Naive B cell (primary cell): ENCODE measurements at places on chromosomes 16 and 17.

- no peak for DNase-seq
- no peaks in the 10 kb centered on the region for H3K4me1 ChIP-seq
- no peak overlapping the region for H3K4me3 ChIP-seq
- no peak overlapping the region for H3K27ac ChIP-seq
- H3K27me3 ChIP-seq: peaks cover 20% of the 10 kb centered on the region
- H3K36me3 ChIP-seq: no peaks in the 10 kb centered on the region
These were observed 450.0 kb downstream of the PMP22 start for GRCh38 chr17:14815079-14815478.

GRCh38 chr16:1871974-1872635 is at the start of gene MEIOB:
TSS of gene MEIOB (minus strand) at chr16:1872164. CDS start at chr16:1868175, 3,989 bp downstream.
- peaks cover 8% of the 10 kb centered on the region for H3K4me1 ChIP-seq
- H3K27me3 ChIP-seq: peaks cover 19% of the 10 kb centered on the region
- H3K36me3 ChIP-seq: peaks cover 9% of the 10 kb centered on the region
- peak within 1 kb of the TSS; percentile 66 for H3K4me3 ChIP-seq
- DNase-seq: no peak

DNA sequence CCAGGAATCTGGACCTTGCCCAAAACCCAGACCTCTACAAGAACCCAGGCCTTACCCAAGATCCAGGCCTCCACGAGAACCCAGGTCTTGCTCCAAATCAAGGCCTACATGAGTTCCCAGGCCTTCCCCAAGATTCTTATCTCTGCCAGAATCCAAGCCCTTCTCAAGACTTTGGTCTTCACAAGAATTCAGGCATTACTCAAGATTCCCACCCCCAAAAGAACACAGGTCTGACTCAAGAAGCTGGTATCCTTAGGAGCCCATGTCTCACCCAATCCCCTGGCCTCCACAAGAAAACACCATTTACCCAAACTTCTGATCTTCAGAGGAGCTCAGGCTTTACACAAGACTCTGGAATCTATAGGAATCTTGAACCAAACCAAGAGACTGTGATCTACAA is 2.6 kb downstream of the SPEM3 start:
- no peaks in the 10 kb centered on the region for H3K36me3 ChIP-seq
- H3K4me1 ChIP-seq: peaks cover 11% of the 10 kb centered on the region
- no peak overlapping the region for H3K4me3 ChIP-seq
- H3K27me3 ChIP-seq: no peaks in the 10 kb centered on the region
- DNase-seq: no peak

DNA sequence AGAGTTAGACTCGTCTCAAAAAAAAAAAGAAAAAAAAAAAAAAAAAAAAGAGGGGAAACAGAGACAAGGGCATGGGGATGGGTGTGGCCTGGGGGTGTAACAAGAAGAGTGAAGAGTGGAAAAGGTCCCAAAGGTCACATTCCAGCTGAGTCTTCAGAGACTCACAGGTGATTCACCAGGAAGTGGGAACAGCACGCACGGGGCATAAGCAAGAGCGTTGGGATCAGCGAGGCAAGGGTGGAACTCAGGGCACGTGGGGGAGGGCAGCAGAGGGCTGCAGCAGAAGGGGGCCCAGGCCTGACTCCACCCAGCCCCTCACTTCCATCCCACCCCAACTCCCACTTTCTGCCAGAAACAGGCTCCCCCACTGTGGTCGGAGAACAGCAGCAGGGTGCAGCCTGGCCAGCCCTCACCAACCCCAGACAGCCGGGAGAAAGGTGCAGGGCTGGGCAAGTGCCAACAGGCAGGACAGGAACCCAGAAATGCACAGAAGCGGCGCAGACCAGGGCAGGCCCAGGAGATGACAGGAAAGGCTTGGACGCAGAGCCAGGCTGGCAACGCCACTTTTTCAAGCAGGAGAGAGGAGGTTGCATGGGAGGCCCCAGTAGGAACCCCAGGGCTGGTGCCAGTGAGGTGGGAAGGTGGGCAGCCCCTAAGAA is 3.3 kb downstream of the MEAK7 start:
- H3K4me3 ChIP-seq: no peak overlapping the region
- H3K36me3 ChIP-seq: peaks cover 8% of the 10 kb centered on the region
- peaks cover 21% of the 10 kb centered on the region for H3K4me1 ChIP-seq
- DNase-seq: no peak
- no peaks in the 10 kb centered on the region for H3K27me3 ChIP-seq

DNA sequence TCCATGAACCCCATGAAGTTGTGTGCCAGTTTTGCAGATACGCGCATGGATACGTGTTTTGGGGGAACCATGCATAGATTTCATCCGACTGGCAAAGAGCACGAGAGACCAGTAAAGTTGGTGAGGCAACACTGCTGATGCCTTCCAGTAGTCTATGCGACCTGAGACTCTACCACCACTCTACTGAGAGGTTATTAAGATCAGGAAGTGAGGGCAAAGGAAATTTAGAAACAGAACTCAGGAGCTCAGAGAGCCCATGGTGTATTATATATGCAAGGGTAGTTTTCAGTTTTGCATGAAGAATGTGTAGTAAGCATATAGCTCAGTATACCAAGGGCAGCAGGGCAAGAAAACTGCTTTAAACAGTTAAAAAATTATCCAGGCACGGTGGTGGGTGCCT is 4.2 kb downstream of the SLX4 start:
- no peak overlapping the region for H3K27ac ChIP-seq
- no peak for DNase-seq
- H3K4me1 ChIP-seq: peaks cover 35% of the 10 kb centered on the region
- H3K27me3 ChIP-seq: no peaks in the 10 kb centered on the region

GRCh38 chr16:55615071-55615470 is 40.7 kb upstream of the SLC6A2 start:
- H3K36me3 ChIP-seq: peaks cover 4% of the 10 kb centered on the region
- H3K27me3 ChIP-seq: peaks cover 8% of the 10 kb centered on the region
- H3K4me3 ChIP-seq: no peak overlapping the region
- H3K27ac ChIP-seq: no peak overlapping the region
- no peaks in the 10 kb centered on the region for H3K4me1 ChIP-seq

GRCh38 chr17:68457168-68457538 is at the start of gene WIPI1:
TSS of gene WIPI1 (minus strand) at chr17:68457496. CDS start at chr17:68457421, 75 bp downstream.
- peak within 1 kb of the TSS; percentile 98 for H3K27ac ChIP-seq
- H3K4me3 ChIP-seq: peak within 1 kb of the TSS; percentile 97
- no peaks in the 10 kb centered on the region for H3K36me3 ChIP-seq
- no peak for DNase-seq
- no peaks in the 10 kb centered on the region for H3K27me3 ChIP-seq

DNA sequence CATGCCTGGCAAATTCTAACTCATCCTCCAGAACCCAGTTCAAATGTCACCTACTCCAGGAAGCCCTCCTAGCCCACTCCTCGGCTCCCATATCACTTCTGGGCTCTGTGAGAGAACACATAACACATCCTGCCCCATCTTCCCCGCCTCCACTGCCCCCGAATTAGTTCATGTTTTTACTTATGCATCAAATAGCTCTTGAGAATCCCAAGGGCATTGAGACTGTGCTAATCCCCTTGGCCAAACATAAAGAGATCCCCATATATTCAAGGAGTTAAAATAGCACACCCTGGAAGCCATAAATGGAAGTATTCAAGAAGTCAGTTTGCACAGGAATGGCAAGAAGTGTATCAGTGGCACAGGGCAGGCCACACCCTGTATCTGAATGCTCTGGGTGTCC is 2.0 kb upstream of the CREBBP start:
- H3K4me1 ChIP-seq: peaks cover 25% of the 10 kb centered on the region
- H3K27ac ChIP-seq: peak overlapping the region; percentile 90
- no peaks in the 10 kb centered on the region for H3K36me3 ChIP-seq
- no peak for DNase-seq
- H3K4me3 ChIP-seq: peak overlapping the region; percentile 82

GRCh38 chr17:73308017-73308823 is 3.6 kb downstream of the CDC42EP4 start:
- no peak overlapping the region for H3K27ac ChIP-seq
- no peaks in the 10 kb centered on the region for H3K36me3 ChIP-seq
- H3K4me1 ChIP-seq: peaks cover 17% of the 10 kb centered on the region
- peaks cover 4% of the 10 kb centered on the region for H3K27me3 ChIP-seq
- no peak for DNase-seq

DNA sequence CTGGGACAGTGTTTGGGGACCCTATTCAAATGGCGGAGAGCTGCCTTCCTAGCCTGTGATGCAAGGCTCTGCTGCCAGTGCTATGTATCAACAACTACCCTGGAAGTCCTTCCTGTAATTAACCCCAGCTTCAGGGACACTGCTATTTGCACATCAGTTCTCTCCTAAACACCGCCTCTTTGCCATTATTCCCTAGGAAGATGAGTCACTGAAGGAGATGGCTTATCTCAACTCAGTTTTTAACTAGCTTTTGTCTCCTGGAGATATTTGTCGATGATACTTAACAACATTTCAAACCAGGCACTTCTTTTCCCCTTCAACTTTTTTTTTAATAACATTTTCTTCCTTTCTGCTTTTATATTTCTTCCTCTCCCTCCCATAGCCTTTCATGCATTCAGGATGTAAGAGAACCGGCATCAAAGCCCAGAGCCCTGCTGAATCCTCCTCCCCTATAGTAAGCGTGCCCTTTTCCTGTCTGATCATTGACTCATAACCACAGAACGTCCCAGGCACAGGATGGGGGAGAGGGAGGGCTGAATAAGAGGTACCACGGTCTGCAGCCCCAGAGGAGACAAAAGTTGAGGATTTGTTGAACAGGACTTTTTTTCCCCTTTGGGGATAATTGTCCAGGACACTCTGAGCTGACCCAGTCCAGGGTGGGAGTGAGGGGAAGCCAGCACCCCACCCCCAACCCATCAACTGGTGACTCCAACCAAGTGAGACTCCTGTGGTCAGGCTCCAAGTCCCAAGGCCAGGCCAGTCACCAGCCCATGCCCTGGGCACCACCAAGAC is 387.8 kb upstream of the SALL1 start:
- H3K27ac ChIP-seq: no peak overlapping the region
- H3K27me3 ChIP-seq: no peaks in the 10 kb centered on the region
- H3K4me1 ChIP-seq: no peaks in the 10 kb centered on the region
- H3K36me3 ChIP-seq: no peaks in the 10 kb centered on the region
- no peak for DNase-seq
- no peak overlapping the region for H3K4me3 ChIP-seq

GRCh38 chr17:53316988-53317387 is 505.7 kb upstream of the KIF2B start:
- no peaks in the 10 kb centered on the region for H3K27me3 ChIP-seq
- H3K4me1 ChIP-seq: no peaks in the 10 kb centered on the region
- no peak overlapping the region for H3K4me3 ChIP-seq
- DNase-seq: no peak

DNA sequence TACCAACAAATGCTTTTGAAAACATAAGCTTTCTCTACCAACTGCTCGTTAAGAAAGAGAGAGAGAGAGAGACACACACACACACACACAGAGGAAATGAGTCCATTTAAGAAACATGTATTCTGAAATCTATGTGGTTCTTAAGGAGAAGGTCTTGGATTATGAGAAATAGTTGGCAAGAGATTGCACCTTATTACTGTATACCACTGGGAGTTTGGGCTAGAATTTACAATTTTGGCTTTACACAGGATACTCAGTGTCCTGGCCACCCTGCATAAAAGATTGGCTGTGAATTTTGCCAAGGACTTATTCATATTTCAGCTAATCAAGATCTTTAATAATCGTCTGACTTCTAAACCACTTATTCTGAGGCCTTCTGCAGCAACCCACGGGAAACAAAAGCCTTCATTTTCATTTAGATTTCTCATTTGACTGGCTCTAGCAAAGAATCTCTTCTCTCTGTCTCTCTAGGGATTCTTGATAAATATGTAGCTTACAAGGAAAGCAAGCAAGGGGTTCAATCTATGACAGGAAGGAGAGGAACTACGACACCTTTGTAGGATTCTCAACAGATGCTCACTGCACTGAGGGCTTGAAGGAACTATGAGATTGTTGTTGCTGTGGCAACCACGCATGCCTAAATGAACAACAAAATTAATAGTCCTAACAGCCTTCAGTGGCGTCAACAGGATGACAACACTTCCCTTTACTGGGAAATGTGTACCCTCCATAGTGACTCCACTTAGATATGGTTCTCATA is 75.3 kb upstream of the GNAO1 start:
- no peak overlapping the region for H3K4me3 ChIP-seq
- H3K27me3 ChIP-seq: peaks cover 14% of the 10 kb centered on the region
- peaks cover 5% of the 10 kb centered on the region for H3K4me1 ChIP-seq

DNA sequence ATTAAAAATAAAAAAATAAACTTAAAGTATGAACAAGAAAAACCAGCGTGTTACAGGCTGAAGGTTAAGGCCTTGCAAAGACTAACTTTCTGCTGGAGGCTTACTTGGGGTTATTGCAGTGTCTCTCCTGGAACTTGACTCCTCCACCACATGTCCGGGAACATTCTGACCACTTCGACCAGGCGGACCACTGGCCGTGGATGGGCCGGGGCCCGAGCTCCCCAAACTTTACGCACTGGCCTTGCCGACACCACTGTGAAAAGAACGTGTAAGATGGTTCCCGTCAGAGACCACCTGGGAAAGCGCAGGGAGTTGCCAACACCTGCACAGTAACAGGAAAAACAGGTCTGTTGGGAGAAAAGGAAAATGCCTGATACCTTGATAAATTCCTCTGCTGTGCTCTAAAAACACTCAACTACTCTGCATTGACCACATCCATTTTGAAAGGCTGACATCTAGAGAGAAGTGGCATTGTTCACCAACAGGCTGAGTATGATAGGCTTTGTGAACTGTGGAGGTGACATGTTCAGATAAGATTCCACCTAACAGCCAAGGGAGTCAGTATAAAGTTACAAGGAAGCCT is 99.1 kb downstream of the ADAMTS18 start:
- no peaks in the 10 kb centered on the region for H3K4me1 ChIP-seq
- H3K27me3 ChIP-seq: no peaks in the 10 kb centered on the region
- no peak overlapping the region for H3K27ac ChIP-seq
- no peak overlapping the region for H3K4me3 ChIP-seq

DNA sequence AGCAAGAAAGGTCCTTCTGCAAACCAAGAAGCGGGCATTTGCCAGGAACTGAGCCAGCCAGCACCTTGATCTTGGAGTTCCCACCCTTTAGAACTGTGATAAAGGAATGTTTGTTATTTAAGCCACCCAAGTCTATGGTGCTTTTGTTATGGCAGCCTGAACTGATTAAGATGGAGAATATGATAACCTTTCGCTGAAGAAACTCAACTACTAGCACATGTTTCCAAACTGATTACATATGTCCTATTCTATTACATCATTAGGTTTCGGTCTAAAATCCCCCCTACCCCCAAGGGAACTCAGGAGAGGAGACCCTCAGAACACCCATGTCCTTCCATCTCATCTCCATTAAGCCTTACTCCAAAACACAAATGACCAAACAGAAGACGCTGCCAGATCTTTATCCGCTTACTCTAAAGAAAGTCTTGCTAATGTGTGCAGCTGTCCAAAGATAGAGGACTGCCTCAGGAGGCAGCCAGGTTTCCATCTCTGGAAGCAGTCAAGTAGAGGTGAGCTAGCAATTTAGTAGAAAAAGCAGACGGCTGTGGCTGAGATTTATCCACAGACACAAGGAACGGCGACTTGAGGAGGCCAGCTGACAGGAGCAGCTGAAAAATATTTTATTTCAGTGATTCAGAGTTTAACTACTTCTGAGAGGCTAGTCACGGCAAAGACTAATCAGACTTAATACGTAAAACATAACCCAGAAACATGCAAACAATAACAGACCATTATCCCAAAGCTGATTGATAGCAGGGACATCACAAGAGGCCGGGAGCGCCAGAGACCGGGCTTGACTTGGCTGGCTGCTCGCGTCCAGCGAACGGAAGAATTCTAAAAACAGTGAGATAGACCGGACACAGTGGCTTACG is 611.4 kb upstream of the CDH5 start:
- no peak for DNase-seq
- no peak overlapping the region for H3K27ac ChIP-seq
